ENCODE measurements at places on chromosomes 6 and 20. TPM values are rescaled to one million over a fixed set of nuclear protein-coding genes. Genes with fewer than 3 reads are reported as not detected.

Gene LCA5
- 4.7 TPM for polyA plus RNA-seq

Gene LRRC73
- polyA plus RNA-seq, result 0.24 TPM

Gene CTNNBL1
- polyA plus RNA-seq, result 39.3 TPM

Gene ADGRF4
- 1.2 TPM for polyA plus RNA-seq

Gene SRSF12
- 1.3 TPM for polyA plus RNA-seq

Gene ULBP3
- polyA plus RNA-seq, result 1.1 TPM

Gene TRIM39
- 16.6 TPM for polyA plus RNA-seq

Gene NUDT3
- 20.7 TPM for polyA plus RNA-seq

Gene PXDC1
- polyA plus RNA-seq, result 57.1 TPM

Gene ZNF831
- 0.18 TPM for polyA plus RNA-seq

Gene TFAP2D
- polyA plus RNA-seq, result not detected

Gene PRPH2
- polyA plus RNA-seq, result 1.1 TPM

Gene FAM209B
- polyA plus RNA-seq, result 0.28 TPM

Gene HLA-DOA
- polyA plus RNA-seq, result 5.7 TPM

Gene VIP
- 13.3 TPM for polyA plus RNA-seq

Gene MRS2
- 19.6 TPM for polyA plus RNA-seq

Gene F13A1
- 113 TPM for polyA plus RNA-seq

Gene OR2B6
- not detected for polyA plus RNA-seq

Gene ANGPT4
- polyA plus RNA-seq, result 2.0 TPM

Gene EFHC1
- polyA plus RNA-seq, result 12.8 TPM

Gene NOX3
- not detected for polyA plus RNA-seq

Gene TP53TG5
- polyA plus RNA-seq, result 0.96 TPM

Gene CALHM4
- not detected for polyA plus RNA-seq

Gene EFCAB8
- polyA plus RNA-seq, result 0.11 TPM

Gene PLEKHG1
- polyA plus RNA-seq, result 6.9 TPM

Gene EYA2
- 0.70 TPM for polyA plus RNA-seq

Gene PI3
- not detected for polyA plus RNA-seq

Gene NRN1
- polyA plus RNA-seq, result 22.7 TPM

Gene MAN1A1
- 98.6 TPM for polyA plus RNA-seq

Gene ECT2L
- polyA plus RNA-seq, result 0.05 TPM

Gene GGTLC1
- not detected for polyA plus RNA-seq

Gene RAB44
- 0.68 TPM for polyA plus RNA-seq

Gene PLAGL1
- polyA plus RNA-seq, result 43.2 TPM

Gene ROMO1
- polyA plus RNA-seq, result 252 TPM

Gene DEFB132
- polyA plus RNA-seq, result 0.04 TPM

Gene AIF1
- polyA plus RNA-seq, result 41.7 TPM

Gene HAO1
- 0.10 TPM for polyA plus RNA-seq

Gene IMPG1
- polyA plus RNA-seq, result not detected

Gene SIM1
- polyA plus RNA-seq, result not detected

Gene PPP1R16B
- polyA plus RNA-seq, result 8.0 TPM

Gene LINC00237
- polyA plus RNA-seq, result not detected

Gene ALDH5A1
- polyA plus RNA-seq, result 4.6 TPM
